Stimulated activated CD8-positive, alpha-beta memory T cell treated with anti-CD3 and anti-CD28 coated beads, Interleukin-15, amount 100 ng/mL, for 4 hours (primary cell): ENCODE measurements at places on chromosomes 5 and 9.

- no peak for DNase-seq
Measured at GRCh38 chr9:6535594-6535993, 109.9 kb downstream of the GLDC start.

DNA sequence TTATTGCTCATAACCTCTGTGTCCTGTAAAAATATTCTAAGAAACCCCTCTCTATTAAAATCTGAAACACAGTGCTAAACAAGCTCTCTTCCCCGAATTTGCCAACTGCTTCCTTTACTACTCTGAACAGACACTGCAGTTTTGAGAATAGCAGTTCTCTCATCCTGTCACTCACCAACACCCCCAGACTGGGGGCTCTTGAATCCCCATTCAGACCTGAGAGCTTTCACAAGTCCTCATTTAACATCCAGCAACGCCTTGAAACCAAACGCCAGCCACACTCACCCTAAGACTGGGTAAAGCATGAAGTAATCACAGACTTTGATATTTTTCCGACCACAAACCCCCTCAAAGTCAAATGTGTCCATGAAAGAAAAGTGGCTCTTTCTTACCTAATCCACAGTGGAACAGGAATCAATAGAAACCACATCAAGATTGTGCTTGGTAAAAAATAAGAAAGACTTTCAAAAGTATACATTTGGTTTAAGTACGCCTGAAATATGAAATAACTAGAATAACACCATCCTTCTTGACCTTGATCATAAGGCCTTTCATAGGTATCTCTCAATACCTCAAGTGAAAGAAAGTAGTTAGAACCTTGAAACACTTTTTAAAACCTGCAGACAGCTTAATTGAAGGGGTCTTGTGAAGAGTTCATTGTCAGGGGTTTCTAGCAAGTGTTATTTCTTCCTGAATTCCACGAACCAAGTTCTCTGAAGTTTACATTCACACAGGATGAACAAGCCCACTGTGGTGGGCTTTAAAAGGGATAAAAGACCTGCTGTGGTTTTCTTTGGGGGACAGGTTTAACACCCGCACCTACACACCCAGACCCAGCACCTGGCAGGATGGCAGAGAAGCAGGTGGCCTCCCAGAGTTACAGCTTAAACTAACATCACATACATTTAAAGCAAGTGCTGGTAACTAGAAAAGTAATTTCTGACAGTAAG, 412.6 kb downstream of the MLLT3 start:
- peak; percentile 21 for DNase-seq

DNA sequence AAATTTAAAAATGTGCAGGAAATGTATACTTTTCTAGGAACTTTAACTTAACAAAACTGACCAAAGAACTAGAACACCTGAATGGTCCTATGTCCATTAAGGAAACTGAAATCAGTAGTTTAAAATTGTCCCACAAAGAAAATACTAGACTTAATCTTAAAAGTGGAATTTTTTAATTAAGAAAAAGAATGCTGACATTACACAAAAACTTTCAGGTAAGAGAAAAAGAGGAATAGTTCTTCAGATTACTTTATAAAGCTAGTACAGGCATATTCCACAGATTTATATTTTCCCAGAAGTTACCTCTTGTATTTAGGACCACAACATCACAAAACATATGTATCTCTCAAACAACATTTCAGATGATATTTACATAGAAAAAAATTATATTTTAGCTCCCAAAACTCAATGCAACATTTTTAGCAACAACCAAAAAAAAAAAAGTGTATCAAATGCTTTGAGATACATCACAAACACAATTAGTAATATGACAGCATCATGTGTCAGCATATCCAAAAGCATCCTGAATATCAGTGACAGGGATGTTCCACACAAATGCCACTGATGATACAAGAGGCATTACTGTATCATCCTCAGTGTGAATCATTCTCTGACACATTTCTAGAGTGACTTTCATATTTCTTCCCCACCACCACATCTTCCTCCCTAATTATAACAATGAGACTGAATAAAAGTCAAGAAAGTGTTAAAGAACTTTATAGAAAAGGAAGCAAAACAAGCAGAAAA, 264.0 kb downstream of the EPB41L4A start:
- DNase-seq, result no peak

DNA sequence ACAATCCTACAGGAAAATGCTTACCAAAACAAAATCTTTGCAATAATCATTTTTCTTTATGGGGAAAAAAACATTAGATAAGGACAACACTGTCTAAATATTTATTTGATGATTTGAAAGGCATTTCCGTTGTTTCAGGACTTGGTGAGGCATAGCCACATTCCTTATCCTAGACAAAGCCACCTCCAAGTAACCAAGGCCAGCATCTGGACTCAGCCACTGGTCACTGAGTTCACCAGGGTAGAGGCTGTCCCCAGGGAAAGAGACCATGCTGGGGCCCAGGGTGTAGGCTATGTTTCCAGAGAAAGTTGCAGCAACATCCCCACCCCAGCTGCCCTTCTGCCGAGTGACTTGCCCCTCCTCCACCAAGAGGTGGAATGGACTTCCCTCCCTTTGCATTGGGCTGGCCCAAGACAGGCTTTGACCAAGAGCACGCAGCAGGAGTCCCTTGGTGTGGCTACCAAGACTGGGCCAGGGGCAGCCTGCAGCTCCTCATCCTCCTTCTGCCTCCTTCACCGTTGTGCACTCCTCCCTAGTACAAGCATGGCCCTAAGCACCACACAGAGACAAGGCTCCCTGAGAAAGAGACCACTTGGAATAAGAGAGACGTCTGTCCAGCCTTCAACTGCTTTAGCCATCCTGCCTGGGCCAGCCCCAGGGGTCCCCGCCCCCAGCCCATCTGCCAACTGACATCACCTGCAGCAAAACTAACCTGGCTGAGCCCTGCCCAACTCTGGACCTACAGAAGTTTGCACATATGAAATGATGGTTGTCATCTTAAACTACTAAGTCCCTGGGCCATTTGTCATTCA, 68.1 kb upstream of the SPIN1 start:
- DNase-seq, result no peak

- no peak for DNase-seq
Measured at GRCh38 chr9:68898781-68899439, 115.0 kb downstream of the PRKACG start.

DNA sequence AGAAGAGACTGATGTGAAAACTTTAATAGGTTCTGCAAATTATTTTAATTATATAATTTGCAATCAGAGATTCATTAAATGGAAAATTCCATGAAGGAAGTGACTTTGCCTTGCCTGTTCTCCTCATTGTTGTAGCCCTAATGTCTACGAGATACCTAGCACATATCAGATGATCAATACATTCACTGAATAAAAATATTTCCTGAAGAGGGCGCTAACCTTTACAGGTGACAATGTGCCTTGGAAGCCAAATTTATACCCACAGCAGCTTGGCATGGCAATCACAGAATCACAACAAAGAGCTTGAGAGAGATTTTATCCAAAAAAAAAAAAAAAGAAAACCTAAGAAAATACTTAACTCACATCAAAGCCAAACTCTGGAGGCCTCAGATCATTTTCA, 17.4 kb downstream of the HAUS6 start:
- no peak for DNase-seq

- DNase-seq, result no peak
Measured at GRCh38 chr5:149324641-149325040, 20.7 kb upstream of the GRPEL2 start.

DNA sequence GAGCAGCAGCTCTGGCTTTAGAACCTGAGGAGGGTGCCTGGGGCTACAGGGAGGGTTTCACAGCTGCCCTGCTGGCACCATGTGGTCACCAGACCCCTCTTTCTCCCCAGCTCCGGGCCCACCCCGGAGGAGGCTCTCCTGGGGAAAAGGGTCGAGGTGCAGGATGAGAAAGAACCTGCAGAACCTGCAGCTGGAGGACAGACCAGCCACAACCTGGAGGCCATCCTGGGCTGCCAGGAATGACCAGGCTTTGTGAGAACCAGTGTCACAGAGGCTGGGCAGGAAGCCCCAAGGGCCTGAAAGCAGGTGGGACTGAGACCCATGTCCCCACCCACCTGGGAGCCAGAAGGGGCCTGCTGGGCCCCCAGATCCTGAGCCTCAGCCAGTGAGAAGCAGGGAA, 23.0 kb downstream of the SEMA4D start:
- no peak for DNase-seq

GRCh38 chr5:153818626-153819025, 220.1 kb downstream of the FAM114A2 start:
- no peak for DNase-seq

GRCh38 chr5:177195307-177195952, 61.9 kb downstream of the NSD1 start:
- no peak for DNase-seq

GRCh38 chr5:114649878-114650277, 288.0 kb downstream of the KCNN2 start:
- DNase-seq, result no peak

GRCh38 chr5:95081500-95081960, 203.4 kb downstream of the MCTP1 start:
- DNase-seq, result no peak

GRCh38 chr9:128084746-128085145, 16.7 kb downstream of the SLC25A25 start:
- DNase-seq, result no peak

- DNase-seq, result no peak
Measured at GRCh38 chr9:99557816-99558215, 263.9 kb upstream of the NR4A3 start.

GRCh38 chr5:88143693-88144218, 124.9 kb downstream of the TMEM161B start:
- DNase-seq, result no peak

GRCh38 chr5:170782438-170782837, 1.1 kb upstream of the GABRP start:
- DNase-seq, result no peak

GRCh38 chr9:93648181-93648580, 71.8 kb downstream of the PHF2 start:
- DNase-seq, result no peak

GRCh38 chr5:174448662-174449061, 275.7 kb upstream of the MSX2 start:
- no peak for DNase-seq

GRCh38 chr9:129702589-129703520, 37.4 kb downstream of the PRRX2 start:
- no peak for DNase-seq

DNA sequence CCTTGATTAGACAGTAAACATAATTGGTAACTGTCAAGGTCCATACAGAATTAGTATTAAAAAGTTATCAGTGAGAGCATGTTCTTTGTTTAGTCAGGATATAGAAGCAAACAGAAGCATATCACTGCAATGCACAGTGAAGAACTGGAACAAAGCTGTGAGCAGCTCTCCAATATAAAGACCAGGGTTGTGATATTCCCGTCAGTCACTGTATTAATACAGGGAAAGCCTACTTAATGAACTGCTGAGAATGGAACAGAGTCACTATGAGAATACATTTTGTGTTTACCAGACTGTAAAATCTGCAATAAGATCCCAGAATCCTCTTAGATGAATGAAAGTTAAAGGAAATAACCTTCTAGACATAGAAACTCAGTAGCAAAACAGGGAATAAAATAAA, 58.2 kb downstream of the EFNA5 start:
- no peak for DNase-seq

GRCh38 chr5:33557605-33558004, 116.8 kb downstream of the TARS1 start:
- DNase-seq, result no peak

DNA sequence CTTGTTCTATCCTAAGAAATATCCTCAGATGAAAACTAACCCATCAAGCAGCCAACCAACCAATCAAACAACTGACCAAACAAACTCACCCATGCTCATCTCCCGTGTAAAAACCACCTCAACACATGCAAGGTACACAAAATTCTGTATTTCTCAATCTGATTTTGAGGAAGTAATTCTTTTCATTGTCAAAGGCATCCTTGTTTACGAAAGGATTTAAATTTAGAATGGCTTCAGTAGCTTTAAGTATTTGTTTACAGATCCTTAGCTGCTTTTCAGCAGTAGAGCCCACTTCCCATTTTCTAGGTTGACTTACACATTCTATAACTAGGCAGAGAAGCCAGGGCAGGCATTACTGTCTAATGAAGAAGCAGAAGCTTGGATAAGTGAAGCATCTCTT, 78.6 kb downstream of the NTRK2 start:
- DNase-seq, result no peak

GRCh38 chr5:14773588-14773987, 98.0 kb downstream of the ANKH start:
- no peak for DNase-seq
